Esophagus squamous epithelium (tissue), 5 donors: ENCODE measurements at places on chromosomes 16 and 17. TPM values are rescaled to one million over a fixed set of nuclear protein-coding genes. Genes with fewer than 3 reads are reported as not detected.
A peak's percentile ranks its signal among the peaks of the same experiment; 100 is the strongest.

GRCh38 chr16:760065-760464, 469 bp upstream of the MSLN start:
- DNase-seq, result no peak

The RAB37 gene
- total RNA-seq, result 3.2 TPM

- DNase-seq, result no peak
These were observed 661 bp downstream of the TEX2 start for GRCh38 chr17:64262198-64262999.

The TP53TG3C gene
- not detected for total RNA-seq

- DNase-seq, result no peak
These were observed 76.9 kb upstream of the DYNLRB2 start for GRCh38 chr16:80463751-80464495.

GRCh38 chr17:77733576-77734296, 224.8 kb upstream of the TNRC6C start:
- DNase-seq, result no peak

GRCh38 chr17:63774969-63775265, 947 bp downstream of the DDX42 start:
- no peak for DNase-seq

GRCh38 chr16:88681709-88682451, 4.4 kb downstream of the SNAI3 start:
- peak; percentile 80 for DNase-seq
